ENCODE measurements at places on chromosomes 3 and 15. TPM values are rescaled to one million over a fixed set of nuclear protein-coding genes. Genes with fewer than 3 reads are reported as not detected.

Gene SOX14
- not detected for total RNA-seq

Gene PRTG
- 10.5 TPM for total RNA-seq

Gene COPB2
- 70.9 TPM for total RNA-seq

Gene RTP1
- total RNA-seq, result not detected

Gene SERPINI2
- not detected for total RNA-seq

Gene PP2D1
- total RNA-seq, result not detected

Gene ASB14
- total RNA-seq, result not detected
